Stimulated activated CD4-positive, alpha-beta T cell treated with anti-CD3 and anti-CD28 coated beads, Interleukin-12 subunit alpha, Interleukin-12 subunit beta, amount 100 ng/mL, for 48 hours (primary cell): ENCODE measurements at places on chromosomes 4 and X.

DNA sequence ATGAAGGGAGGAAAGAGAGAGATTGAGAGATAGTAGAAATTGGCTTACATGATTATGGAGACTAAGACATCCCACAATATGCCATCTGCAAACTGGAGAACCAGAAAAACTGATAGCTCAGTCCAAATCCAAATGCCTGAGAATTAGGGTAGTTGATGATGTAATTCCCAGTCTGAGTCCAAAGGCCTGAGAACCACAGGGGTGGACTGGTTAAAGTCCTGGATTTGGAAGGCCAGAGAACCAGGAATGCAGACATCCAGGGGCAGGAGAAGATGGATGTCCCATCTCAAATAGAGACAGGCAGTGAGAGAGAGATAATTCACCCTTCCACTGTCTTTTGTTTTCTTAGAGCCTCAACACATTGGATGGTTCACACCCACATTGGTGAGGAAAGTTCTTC, 345.7 kb upstream of the SPANXN4 start:
- no peak for DNase-seq

- DNase-seq = no peak
Observed at GRCh38 chr4:60945641-60946040, 254.5 kb upstream of the ADGRL3 start.

DNA sequence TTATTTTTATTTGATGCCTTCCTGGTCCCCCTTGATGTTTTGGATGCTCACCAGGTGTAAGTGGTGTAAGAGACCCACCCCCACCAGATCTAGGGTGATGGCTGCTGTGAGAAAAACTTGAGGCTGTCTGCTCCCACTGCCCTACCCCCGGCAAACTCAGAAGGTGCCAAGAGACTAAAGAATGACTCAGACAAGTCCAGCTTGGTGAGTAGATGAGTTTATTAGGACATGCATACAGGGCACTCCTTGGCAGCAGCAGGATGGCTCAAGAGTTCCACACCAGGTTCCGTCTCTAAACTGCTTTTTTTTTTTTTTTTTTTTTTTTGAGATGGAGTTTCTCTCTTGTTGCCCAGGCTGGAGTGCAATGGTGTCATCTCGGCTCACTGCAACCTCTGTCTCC, 84.0 kb upstream of the HPF1 start:
- DNase-seq = no peak

- no peak for DNase-seq
Observed at GRCh38 chr4:81040012-81040659, 9.6 kb downstream of the BMP3 start.

GRCh38 chr4:155638195-155638965, 28.3 kb upstream of the GUCY1A1 start:
- no peak for DNase-seq

GRCh38 chr4:110533940-110534339, 58.0 kb downstream of the ENPEP start:
- no peak for DNase-seq

DNA sequence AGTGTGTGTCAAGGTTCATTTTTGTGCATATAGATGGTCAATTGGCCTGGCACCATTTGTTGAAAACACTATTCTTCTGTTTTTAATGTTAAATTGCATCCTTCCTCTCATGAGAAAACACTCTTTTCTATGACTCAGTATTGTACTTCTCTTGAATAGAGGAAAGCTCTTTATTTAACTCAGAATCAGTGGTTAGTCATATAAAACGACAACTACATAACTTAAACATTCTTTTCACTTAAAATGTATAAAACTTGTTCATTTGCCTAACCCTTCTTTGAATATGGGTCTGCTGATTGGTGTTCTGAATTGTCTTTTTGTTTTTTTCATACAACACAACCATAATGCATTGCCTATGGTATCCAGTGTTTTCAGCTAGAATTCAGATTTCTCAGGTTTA, 17.2 kb upstream of the MRPL1 start:
- DNase-seq = no peak

DNA sequence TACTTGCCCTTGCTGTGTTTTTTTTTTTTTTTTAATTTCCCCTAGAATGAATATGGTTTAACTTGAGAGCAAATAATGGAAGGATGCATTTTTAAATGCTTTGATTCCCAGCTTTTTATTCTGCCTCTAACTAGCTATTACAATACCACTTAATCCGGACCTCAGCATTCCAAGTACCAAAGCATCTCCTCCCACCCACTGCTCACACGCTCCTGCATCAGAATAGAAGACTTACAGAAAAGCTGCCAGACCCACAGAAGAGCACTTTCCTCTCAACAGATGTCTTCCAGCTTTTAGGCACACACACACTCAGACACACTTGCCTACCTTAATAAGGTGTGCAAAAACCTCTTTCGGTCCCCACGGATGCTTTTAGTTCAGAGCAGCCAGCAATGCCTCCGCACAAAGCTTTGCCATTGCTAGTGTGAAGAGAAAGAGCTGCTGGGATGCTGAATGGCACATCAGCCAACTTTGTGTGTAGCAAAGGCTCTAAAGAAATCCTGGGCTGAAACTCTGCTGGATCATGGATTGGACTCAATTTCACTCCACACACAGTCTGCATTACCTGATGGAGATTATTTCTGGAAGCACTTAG, 1056.2 kb downstream of the DMD start:
- DNase-seq = no peak
